T1000 (cell line): ENCODE measurements at places on chromosomes 5 and 9.
A peak's percentile ranks its signal among the peaks of the same experiment; 100 is the strongest.

DNA sequence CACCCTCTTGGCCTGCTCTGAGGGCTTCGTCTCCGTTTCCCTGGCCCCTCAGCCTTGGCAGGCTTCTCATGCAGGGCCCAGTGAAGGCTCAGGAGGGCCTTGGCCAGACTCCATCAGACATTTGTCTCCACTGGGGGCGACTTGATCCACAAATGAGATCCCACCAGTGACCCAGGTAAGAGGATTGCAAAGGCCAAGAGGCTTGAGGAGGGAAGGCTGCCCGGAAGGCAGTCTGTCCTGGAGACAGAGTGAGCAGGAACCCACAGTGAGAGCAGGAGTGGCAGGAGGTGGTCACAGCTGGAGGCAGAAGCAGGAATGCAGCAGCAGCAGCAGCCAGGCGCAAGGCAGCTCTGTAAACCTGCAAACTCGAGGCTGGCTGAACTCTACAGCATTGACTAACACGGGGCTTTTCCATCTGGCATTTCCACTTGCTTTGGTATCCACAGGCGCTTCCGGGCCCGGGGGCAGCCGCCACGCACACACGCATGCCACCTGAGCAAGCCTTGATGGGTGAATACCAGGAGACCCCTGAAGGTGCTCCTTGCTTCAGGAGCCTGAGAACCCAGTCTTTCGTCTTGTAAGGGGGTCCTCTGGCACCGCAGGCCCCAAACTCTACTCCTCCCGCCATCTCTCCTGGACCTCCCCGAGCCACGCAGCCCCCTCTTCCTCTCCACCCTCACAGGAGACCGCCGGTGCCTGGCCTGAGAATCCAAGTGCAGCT, 14.7 kb downstream of the MGAT1 start:
- DNase-seq: no peak

DNA sequence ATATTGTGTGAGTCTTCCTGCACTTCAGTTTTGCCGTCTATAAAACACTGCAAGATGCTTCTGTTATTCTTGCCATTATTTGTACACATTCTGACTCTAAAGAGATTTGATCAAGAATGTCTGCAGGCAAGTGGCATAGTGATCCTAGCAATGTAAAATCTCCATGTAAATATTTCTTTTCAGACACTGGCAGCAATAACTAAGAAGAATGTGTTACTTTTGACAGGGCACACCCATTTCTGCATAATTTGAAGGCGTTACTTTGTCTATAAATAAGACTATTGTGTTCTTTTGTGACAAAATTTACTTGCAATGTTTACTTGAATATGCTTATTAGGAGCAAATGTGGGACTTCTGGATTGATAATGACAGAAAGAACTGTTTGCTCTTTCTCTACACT, 20.1 kb downstream of the RANBP3L start:
- DNase-seq: no peak

DNA sequence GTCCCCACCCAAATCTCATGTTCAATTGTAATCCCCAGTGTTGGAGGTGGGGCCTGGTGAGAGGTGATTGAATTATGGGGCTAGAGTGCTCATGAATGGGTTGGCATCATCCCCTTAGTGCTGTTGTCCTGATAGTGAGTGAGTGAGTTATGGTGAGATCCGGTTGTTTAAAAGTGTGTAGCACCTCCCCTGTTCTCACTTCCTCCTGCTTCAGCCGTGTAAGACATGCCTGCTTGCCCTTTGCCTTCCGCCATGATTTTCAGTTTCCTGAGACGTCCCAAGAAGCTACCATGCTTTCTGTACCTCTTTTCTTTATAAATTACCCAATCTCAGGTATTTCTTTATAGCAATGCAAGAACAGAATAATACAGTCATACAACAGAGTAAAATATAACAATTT, 742 bp upstream of the LECT2 start:
- no peak for DNase-seq

- no peak for DNase-seq
These were observed 76.8 kb downstream of the RNF130 start for GRCh38 chr5:179994583-179995323.

DNA sequence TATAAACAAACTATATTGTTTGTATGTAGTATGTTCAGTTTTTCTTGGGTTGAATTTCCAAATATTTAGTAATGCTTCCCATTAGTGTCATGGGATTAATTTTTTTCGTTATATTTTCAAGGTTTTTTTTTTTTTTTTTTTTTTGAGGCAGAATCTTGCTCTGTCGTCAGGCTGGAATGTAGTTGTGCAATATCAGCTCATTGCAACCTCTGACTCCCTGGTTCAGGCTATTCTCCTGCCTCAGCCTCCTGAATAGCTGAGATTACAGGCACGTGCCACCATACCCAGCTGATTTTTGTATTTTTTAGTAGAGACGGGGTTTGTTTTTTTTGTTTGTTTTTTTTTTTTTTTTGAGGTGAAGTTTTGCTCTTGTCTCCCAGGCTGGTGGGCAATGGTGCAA, 10.6 kb downstream of the DDX46 start:
- DNase-seq: no peak

DNA sequence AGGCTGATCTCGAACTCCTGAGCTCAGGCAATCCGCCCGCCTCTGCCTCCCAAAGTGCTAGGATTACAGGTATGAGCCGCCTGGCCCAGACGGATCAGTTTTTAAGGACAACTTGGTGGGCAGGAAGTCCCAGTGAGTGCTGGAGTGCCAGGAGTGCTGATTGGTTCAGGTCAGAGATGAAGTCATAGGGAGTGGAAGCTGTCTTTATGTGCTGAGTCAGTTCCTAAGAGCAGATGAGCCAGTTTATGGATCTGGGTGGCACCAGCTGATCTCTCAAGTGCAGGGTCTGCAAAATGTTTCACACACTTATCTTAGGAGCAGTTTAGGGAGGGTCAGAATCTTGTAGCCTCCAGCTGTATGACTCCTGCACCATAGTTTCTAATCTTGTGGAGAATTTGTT, 292.1 kb upstream of the ELAVL2 start:
- no peak for DNase-seq

GRCh38 chr5:134570886-134571285, 45.4 kb downstream of the JADE2 start:
- no peak for DNase-seq

GRCh38 chr9:37732086-37732741, 21.4 kb upstream of the TRMT10B start:
- DNase-seq: no peak

DNA sequence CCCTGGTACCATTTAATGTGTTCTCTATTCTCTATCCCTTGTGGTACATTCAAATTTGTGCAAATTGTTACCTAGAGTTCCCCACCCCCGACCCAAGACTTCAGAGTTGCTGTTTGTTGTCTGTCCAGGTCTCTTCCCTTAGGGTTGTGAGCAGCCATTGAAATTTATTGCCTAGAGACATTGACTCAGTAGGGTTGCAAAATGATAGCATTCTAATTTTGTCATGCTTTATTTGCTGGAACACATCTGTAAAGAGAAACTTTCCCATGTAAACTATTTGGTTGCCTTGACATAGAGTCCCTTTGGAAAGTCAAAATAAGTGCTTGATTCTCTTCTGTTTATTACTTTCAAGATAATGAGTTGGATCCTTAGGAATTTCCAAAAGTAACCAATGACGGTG, 91.7 kb upstream of the KLF9 start:
- DNase-seq: no peak

DNA sequence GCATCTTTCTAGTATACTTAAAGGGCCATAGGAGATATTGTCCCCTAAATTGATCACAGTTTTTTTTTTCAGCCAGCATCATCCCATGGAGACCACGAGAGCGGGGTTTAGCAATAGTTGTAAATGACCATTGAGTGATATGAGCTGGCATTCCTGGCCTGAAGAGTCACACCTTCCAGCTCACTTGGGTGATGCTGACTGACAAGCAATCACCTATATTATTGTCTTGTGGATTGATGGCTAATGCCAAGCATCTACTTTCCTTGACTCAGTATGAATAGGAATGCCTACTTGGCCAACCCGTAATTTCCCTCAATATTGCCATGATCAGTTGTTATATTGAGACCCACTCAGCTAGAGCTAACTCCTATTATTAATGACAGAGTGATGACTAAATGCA, 70.5 kb downstream of the ADAMTSL1 start:
- no peak for DNase-seq

DNA sequence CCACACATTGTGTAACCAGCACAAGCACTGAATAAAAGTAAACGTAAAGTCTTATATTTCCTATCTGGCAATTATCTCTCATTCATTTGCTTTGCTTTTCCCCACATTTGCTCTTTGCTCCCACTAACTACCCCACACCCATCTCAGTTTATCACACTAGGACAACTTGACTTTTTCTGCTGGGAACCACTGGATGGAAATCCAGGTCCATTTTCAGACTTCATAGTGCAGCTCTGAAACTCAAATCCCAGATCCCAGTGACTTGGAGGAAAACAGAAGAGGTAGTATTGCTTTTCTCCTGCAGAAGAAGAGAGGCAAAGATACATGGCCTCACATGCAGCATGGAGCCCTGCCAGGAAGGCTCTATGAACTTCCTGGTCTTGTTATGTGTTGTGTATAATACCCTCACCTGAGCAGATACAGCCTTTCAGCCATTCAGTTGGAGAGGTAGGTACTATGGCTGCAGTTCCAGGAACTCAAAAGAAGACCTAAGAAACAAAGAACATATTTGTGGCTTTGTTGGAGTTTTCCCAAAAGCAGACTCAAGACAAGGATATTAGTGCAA, 90.0 kb upstream of the NIPBL start:
- no peak for DNase-seq

GRCh38 chr9:113886026-113886369, 9.9 kb downstream of the ZNF618 start:
- no peak for DNase-seq

GRCh38 chr9:136796238-136796774, at the start of gene CCDC183:
CCDC183 (plus strand) TSS chr9:136796338; CDS start chr9:136796398, 60 bp downstream.
- DNase-seq: no peak

DNA sequence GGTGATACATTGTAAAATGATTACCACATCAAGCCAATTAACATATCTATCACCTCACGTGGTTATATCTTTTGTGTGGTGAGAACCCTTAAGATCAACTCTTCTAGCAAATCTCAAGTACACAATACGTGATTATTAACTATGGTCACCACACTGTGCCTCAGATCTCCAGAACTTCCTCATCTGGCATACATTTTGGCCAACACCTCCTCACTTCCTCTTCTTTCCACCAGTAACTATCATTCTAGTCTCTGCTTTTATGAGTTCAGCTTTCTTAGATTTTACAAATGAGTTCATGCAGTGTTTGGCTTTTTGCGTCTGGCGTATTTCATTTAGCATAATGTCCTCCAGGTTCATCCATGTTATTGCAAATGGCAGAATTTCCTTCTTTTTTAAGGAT, 35.8 kb downstream of the PRKACG start:
- DNase-seq: no peak

- no peak for DNase-seq
These were observed 51.0 kb downstream of the RFX3 start for GRCh38 chr9:3474821-3475220.

- no peak for DNase-seq
These were observed 14.6 kb downstream of the GOLPH3 start for GRCh38 chr5:32159328-32160072.

GRCh38 chr5:163963881-163964280, 458.5 kb downstream of the MAT2B start:
- no peak for DNase-seq

DNA sequence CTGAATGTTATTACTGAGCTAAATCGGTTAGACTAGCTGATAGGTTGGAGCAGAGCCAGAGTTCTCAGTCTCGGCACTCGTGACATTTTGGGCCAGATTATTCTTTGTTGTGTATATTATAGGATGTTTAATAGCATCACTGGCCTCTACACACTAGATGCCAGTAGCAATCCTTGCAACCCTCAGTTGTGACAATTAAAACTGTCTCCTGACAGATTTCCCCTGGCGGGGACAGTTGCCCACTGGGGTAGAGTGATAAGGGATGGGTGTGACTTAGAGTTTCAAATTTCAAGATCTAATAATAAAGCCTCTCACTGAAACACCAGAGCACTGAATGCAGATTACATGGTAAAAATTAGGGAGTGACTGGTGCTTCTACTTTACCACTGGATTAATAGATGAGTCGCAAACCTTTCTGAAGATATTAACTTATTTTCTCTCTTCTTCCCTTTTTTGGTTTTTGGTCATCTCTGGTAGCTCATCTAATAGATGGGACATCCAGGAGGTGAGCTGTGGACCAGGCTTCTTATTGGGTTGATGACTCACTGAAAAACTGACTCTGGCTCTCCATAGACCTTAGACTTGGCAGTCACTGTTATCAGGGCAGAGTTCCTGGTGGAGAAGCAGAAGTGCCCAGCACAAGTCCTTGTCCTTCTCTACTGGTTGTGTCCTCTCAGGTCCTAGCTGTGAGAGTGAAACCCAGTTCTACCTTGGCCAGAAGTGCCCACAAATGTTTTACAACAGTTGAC, 150.3 kb downstream of the UNC13B start:
- DNase-seq: no peak

- DNase-seq: no peak
These were observed 369.5 kb downstream of the ARL15 start for GRCh38 chr5:53940921-53941320.

- DNase-seq: no peak
These were observed 352.7 kb downstream of the LRRC70 start for GRCh38 chr5:62931153-62931950.

DNA sequence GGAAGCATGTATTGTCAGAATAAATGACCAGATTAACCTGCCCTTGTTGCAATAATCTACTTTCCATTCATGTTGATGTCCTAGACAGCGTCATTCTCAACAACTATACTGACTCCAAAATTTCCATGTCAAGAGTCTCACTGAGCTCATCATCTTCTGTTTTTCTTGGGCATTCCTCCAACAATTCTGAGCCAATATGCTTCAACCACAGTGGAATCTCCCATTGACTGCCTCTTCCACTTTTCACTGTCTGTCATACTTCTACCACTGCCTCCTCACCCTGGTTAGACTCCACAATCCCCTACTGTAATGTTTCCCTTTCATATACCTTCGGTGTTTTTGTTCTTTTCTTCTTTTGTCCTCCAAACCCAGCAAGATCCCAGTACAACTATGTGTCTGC, 162.8 kb downstream of the TLE1 start:
- DNase-seq: no peak

- DNase-seq: no peak
These were observed 139.5 kb upstream of the SLC27A6 start for GRCh38 chr5:128825826-128826225.

- peak; percentile 67 for DNase-seq
These were observed 9.4 kb upstream of the RPS14 start for GRCh38 chr5:150458802-150459557.

DNA sequence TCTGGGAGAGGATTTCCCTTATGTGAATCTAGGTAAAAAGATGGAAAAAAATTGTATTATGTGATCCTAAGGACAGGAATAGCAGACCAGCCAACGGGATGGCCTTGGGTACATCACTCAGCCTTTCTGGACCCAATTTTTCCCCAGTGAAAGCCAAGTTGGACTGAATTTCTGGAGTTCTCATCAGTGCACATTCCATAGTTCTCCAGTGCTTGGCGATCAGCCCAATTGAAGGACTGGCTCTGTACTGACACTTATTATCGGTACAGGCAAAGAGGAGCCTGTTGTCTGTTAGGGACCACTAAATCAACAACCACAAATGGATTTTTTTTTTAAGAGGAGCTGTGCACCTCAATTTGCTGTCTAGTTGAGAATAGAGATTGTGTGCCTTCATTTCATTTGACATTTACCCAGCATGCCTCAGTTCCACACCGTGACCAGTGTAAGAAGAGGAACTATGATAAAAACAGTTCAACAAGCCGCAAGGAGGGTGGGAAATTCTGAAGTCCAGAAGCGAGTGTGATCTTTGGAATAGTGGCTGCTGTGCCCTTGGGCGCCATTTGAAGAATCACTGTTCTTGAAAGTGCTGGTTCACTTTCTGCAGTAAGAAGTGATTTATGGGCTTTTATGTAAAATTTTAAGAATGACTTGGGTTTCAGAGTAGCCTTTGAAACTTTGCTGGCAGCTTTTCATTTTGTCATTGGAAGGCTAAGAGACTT, 8.0 kb downstream of the ARL10 start:
- no peak for DNase-seq
